ENCODE measurements at places on chromosomes 13 and 19.
A peak's percentile ranks its signal among the peaks of the same experiment; 100 is the strongest.

- no peak for DNase-seq
These were observed 214.2 kb downstream of the FGF9 start for GRCh38 chr13:21884965-21885567.

DNA sequence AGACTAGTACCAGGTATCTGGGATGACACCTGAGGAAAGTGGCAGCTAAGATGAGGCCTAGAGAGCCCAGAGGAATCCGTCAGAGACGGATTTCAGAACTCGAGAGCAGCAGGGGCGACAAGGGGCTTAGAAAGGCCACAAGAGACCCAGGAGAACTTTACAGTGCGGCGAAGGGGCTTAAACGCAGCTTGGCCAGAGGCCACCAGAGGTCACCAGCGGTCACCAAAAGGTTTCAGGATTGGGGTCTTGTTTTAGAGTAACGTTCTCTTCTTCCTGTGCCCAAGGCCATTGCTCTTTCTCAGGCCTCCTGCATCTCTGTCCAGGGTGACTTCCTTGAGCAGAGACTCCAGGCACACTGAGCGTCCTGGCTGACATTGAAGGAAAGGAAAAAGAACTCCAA is 2.2 kb downstream of the ZSCAN22 start:
- no peak for DNase-seq

DNA sequence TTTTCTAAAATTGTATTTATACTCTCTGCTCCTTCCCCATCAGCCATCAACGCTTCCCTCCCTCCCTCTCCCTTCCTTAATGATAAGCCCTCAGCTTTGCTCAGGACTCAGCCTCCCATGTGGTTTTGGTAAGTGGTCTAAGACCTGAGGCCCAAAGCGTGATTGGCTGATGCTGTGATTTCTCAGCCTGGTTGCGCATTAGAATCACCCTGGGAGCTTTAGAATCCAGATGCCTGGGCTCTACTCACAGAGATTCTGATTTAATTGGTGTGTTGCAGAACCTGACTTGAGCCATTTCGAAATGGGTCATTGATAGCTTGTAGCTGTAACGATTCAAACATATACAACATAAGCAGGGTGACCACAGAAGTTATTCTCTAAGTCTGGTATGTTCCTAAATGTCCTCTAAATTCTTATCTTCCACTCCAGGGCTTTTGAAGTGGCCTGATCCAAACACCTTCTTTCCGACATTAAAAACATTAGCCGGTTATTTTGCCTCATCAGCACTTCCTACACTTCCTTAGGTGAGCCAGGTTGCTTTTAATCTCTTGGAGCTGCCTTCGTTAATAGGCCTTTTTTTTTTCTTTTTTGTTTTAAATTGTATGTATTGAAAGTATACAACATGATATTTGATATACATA is 60.6 kb downstream of the LRCH1 start:
- no peak for DNase-seq

- DNase-seq: no peak
These were observed at the start of gene GJB6 for GRCh38 chr13:20231839-20232555. Gene GJB6 (minus strand): TSS chr13:20232319. CDS start chr13:20223480, 8,839 bp downstream.

GRCh38 chr13:46577696-46578589 is 25.0 kb downstream of the LRCH1 start:
- DNase-seq: no peak

DNA sequence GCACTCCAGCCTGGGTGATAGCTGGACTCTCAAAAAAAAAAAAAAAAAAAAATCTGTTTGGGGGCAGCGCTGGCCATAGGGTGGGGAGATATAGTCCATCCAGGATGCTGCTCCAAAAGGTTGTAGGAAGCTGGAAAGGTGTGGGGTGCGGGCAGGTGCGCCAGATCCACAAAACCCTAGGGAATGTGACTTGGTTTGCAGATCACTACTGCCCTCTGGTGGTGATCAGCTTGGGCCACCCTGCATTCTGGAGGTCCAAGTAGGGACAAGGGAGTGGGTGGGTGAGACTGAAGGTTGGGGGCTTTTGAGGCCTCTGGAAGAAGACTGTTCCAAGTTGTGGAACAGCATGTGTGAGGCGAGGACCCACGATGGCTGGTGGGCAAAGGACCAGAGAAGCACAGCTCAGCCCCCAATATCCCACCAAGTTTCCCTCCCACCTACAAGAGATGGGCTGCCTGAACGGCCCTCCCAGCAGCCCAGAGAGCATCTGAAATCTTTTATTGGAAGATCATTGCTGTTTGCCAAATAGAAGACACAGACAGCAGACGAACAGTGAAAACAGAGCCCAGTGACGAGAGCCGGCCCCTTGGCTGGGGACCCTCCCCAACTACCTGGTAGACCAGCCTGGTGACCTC is 10.4 kb upstream of the TYK2 start:
- DNase-seq: peak; percentile 78

- DNase-seq: no peak
These were observed 1327.6 kb downstream of the UQCRFS1 start for GRCh38 chr19:27885359-27885758.

GRCh38 chr13:109510013-109510412 is 276.4 kb downstream of the IRS2 start:
- no peak for DNase-seq

- no peak for DNase-seq
These were observed 206.9 kb downstream of the GGACT start for GRCh38 chr13:100381595-100382224.

GRCh38 chr19:23071147-23071511 is 45.7 kb upstream of the ZNF730 start:
- no peak for DNase-seq

DNA sequence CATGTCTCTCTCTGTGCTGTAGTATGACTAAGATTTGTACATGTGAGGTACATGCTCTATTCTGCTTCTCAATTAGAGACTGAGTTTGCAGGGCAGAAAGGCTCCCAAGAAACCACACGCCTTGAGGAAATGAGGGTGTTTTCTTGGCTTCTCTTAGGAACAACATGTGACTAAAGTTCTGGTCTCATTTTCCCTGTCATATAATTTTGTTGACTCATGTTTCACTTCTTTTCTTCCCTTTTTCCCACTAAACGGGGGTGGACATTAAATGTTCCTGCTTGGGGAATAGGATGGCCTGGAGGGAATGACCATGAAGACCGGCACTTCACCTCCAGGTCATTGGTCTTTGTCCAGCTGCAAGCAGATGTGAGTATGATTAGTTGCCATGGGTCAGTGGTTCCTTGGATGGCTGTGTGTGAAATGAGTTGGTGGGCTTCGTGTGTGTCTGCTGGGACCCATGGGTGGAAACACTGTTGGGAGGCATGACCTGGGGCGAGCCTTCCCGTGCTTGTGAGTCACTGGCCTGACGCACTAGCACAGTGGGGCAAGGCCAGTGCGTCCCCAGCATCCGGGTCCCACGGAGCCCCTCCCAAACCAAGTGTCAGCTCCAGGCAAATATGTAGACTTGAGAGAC is 56.6 kb downstream of the COL4A1 start:
- DNase-seq: no peak

GRCh38 chr13:93767917-93768409 is 541.4 kb downstream of the GPC6 start:
- DNase-seq: peak; percentile 9

- peak; percentile 44 for DNase-seq
These were observed 67.3 kb downstream of the DOCK9 start for GRCh38 chr13:98910501-98910951.

DNA sequence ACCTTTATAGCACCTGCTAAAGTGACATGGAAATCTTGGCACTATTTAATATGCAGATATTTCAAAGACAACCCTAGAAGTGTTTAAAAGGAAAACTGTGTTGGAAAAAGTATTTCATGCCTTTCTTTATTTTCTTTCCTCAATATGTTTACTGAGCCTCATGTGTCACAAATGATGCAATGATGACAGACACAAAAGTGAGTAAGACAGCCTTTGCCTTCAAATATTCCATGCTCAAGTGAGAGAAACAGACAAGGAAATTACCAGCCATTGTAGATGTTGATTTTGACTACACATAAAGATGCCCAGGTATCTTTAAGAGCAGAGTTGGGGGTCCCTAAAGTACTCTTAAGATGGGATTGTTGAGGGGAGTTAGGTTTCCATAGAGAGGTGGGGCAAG is 48.0 kb upstream of the TPP2 start:
- DNase-seq: no peak

- DNase-seq: no peak
These were observed 23.6 kb downstream of the PROZ start for GRCh38 chr13:113182046-113182445.

DNA sequence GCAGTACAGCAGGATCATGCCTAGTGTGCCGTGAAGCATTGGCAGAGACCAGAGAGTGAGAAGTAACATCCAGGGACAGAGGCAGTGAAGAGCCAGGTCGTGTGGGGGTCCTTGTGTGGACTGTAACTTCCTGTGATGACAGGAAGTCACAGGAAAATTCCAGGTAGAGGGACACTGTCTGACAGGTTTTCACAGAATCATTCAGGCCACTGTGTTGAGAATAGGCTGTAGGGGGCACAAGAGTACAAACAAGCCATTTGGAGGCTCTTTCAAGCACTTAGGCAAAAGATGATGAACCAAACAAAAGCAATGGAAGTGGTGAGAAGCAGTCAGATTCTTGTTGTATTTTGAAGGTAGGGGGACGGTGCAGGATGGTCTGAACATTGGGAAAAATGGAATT is 46.4 kb downstream of the N4BP2L1 start:
- peak; percentile 5 for DNase-seq

- no peak for DNase-seq
These were observed 441 bp downstream of the INAFM1 start for GRCh38 chr19:47274891-47275761.

DNA sequence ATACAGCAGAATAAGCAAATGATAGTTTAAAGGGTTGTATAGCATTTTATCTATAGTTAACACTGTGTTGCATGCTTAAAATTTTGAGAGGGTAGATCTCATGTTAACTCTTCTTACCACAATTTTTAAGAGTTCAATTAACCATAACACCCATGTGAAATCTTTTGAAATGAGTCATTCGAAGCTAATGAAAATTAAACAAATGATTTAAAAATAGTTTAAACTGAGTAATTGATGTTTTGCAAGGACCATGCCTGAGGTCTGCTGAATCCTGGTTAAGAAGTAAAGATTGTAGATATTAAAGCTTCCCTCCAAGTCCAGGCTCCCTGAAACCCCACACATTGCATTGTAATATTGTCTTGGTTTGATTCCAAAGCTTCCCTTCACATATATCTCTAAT is 176.7 kb upstream of the RNF113B start:
- DNase-seq: no peak

GRCh38 chr13:67273001-67273400 is 42.9 kb upstream of the PCDH9 start:
- no peak for DNase-seq

GRCh38 chr13:28750187-28751045 is 31.6 kb upstream of the SLC46A3 start:
- peak; percentile 32 for DNase-seq

GRCh38 chr13:43495732-43496131 is 291.0 kb downstream of the ENOX1 start:
- no peak for DNase-seq

- DNase-seq: no peak
These were observed 649.3 kb upstream of the ARGLU1 start for GRCh38 chr13:107217251-107217650.

DNA sequence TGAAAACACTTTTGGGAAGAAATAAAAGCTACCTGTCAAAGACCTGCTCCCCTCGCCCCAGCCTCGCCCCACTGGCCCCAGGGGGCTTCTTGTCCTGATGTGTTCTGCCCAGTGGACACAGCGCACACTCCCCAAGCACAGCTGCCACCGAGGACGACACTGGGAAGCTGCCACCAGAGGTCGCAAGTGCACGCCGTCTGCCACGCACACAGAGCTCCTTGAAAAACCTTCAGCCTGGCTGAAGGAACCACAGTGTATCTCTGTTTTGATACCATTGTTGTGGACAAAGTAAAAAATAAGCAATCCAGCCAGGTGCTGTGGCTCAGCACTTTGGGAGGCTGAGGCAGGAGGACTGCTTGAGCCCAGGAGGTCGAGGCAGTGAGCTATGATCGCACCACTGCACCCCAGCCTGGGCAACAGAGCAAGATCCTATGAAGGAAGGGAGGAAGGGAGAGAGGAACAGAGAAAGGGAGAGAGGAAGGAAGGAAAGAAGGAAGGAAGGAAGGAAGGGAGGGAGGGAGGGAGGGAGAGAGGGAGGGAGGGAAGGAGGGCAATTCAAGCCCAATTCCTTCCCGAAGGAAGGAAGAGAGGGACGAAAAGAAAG is 57.3 kb downstream of the CEBPG start:
- DNase-seq: peak; percentile 93

- peak; percentile 32 for DNase-seq
These were observed 140.4 kb downstream of the TEX29 start for GRCh38 chr13:111460548-111461444.

GRCh38 chr13:25453850-25454365 is 82.1 kb downstream of the ATP8A2 start:
- DNase-seq: no peak

- DNase-seq: peak; percentile 33
These were observed 603 bp downstream of the RFX1 start for GRCh38 chr19:14005349-14006084.

GRCh38 chr19:7225741-7226140 is 68.5 kb downstream of the INSR start:
- DNase-seq: no peak

DNA sequence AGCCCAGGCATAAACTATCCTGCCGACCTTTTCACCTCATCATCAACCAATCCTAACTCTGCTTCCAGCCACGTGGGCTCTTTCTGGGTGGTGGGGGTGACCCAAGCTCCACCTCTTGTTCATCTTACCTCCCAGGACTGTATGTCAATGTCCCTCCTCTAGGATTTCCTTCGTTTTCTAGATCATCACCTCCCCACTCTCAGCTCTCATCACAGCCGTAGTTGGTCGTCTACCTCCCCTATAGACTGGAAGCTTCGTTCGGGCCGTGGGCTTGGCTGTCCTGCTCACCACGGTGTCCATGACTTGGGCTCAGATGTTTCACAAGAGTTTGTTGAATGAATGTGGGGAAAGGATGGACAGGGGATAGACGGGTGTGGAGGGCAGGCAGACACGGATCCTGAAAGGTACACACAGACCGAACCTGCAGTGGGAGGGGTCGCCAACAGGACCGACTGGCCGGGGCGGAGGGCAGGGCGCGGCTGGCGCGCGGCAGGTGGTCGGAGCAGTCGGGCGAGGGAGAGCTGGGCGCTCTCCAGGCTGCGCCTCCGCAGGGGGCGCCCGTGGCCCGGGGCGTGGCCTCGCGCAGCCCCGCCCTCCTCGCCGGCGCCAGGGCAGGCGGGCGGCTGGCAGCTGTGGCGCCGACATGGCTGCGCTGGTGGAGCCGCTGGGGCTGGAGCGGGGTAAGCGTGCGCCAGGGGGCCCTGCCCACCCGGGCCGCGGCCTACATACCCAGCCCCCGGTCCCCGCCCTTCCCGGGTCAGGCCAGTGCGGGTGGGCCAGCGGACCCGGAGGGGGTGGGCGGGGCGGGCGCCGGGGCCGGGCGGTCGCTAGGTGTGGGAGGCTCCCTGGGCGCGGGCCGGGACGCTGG is at the start of gene LIN7B:
Gene LIN7B (plus strand): TSS at position 609 of the 868 bp plus-strand sequence. CDS start 35 bp downstream, at position 644.
- peak; percentile 94 for DNase-seq

GRCh38 chr13:50627111-50627510 is 216.4 kb downstream of the DLEU7 start:
- no peak for DNase-seq

GRCh38 chr13:102236830-102237229 is 165.0 kb downstream of the FGF14 start:
- no peak for DNase-seq

All from A549 (cell line).